ENCODE measurements at places on chromosomes 4 and X.

DNA sequence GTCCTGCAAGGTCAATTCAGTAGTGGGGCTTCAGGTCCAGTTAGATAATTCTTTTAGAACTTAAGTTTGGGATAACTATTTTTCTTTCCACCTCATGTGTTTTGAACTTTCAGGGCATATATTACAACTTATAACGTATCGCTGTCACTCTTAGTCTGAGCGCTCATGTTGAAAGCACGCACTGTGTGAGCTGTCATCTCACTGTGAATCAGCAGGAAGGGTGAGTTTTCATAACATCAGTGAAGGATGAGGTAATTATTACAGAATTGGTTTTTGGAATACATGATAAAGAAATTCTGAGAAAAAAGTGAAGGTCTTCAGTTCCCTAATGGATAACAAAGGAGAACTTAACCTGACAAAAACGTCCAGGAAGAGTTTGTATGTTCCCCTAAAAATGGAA lies 45.1 kb upstream of the SLC4A4 start:
- no peak for DNase-seq

- no peak for DNase-seq
Measured at GRCh38 chr4:978957-979701, 5.8 kb upstream of the DGKQ start.

- DNase-seq: no peak
Measured at GRCh38 chrX:121579016-121579760, 531.8 kb downstream of the GLUD2 start.

- no peak for DNase-seq
Measured at GRCh38 chrX:57655065-57655464, 25.0 kb downstream of the NLRP2B start.

DNA sequence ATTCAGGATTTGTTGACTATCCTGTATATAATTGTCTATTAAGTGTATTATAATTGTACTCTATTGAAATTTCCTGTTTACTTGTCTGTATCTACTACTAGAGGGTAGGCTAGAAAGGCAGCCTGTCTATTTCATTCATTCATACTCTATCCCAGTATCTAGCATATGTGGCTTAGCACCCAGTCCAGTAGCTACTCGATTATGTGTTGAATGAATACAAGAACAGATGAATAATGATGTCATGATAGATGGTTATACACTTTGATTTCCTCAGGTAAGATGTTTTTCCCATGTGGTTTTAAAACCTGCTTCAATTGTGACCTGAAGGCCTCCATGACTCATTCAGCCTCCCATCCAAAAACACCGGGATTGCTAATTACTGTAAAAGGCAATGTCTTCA lies 68.0 kb downstream of the IL21 start:
- no peak for DNase-seq

DNA sequence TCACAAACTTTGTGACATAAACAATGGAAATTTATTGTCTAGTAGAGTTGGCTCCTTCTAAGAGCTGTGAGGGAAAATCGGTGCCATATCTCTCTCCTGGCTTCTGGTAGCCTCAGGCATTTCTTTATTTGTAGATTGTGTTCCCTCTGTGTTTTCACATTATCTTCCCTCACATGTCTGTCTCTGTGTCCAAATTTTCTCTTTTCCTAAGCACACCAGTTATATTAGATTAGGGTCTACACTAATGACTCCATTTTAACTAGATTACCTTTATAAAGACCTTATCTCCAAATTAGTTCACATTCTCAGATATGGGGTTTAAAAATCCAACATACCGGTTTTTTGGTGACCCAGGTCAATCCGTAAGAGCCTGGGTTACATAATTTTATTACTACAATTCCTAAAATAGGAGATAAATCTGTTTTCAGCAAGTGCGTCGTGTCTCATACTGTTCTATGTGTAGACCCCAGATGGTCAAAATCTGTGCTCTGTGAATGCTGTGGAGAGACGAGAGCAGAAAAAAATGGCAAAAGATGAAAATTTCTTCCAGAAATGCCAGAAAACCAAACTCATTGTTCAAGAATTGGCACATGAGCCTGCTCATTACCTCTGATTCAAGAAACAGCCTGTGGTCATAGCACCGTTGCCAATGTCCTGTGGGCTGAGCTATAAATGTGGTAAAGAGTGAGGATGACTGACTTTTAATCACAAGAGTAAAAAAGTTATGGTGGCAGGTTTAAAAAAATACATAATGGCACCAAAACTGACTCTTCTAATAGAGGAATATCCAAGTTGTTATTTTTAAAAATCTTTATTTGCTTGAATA lies 574.7 kb downstream of the PCDH7 start:
- DNase-seq: no peak

DNA sequence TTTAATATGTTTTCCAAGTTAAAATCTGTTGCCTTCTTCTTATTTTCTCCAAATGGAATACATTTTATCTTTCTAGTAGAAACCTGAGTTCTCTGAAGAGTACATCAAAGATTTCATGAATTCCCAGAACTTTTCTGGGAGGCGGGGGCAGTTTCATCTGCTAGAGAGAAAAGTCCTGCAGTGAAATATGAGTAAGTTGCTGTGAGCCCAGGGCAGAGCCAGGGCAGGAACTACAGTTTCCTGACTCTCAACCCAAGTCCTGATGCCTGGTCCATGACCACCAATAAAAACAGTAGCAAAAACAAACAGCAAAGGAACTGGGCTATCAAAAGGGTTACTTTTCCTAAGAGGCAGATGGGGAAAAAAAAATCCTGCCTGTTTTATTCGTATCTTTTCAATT lies 239.4 kb upstream of the CTSO start:
- no peak for DNase-seq

GRCh38 chr4:83629945-83630721 lies 94.2 kb downstream of the GPAT3 start:
- DNase-seq: no peak

GRCh38 chr4:110032603-110033002 lies 119.9 kb downstream of the EGF start:
- DNase-seq: no peak

GRCh38 chr4:112085156-112086035 lies 59.9 kb upstream of the FAM241A start:
- no peak for DNase-seq

GRCh38 chr4:30616942-30617646 lies 103.1 kb upstream of the PCDH7 start:
- DNase-seq: no peak

GRCh38 chrX:17081968-17082367 lies 135.5 kb downstream of the REPS2 start:
- no peak for DNase-seq

DNA sequence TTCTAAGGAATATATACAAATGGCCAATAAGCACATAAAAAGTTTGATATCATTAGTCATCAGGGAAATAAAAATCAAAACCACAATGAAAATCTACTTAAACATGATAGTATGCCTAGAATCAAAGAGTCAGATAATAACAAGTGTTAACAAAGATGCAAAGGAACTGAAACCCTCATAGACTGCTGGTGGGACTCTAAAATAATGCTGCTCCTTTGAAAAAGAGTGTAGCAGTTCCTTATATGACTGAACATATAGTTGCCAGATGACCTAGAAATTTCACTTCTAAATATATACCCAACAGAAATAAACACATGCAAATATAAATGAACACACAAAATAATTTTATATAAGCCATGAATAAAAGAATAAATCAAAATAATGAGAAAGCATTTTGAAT lies 205.1 kb upstream of the CTSO start:
- DNase-seq: no peak

DNA sequence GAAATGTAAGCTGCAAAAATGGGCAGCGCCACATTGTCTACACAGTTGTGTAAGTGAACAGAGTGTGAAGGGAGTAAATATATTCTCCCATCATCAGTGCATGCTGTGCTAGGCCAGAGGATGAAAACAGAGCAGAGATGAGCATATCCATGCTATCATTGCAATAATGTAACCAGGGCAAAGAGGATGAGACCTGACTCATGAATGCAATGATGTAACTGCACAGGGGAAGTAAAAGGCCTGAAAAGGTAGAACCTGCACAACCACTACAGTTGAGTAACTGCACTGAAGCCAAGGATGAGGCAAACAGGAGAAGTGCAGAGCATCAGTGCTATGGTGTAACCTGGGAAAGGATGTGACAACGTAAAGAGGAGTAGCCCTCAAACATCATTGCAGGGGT lies 220.4 kb upstream of the FAM47C start:
- no peak for DNase-seq

GRCh38 chr4:86569103-86569870 lies 24.8 kb upstream of the PTPN13 start:
- no peak for DNase-seq

DNA sequence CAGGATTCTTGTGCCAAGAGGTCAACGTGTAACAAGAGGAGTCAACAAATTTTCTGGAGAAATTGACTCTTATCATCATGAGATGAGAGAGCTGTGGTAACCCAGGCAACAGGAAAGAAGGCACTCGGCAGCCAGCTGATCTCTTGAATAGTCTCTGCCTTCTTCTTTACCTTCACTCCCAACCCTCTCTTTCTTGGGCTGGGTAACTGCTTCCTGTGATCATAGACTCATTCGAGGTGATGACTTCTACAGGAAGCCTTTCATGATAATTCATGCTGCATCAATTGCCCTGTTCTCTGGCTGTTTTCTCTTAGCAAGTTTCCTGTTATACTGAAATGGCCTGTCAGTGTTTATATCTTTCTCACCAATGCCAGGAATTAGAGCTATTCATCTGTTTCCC lies 70.8 kb upstream of the FSTL5 start:
- DNase-seq: no peak

- no peak for DNase-seq
Measured at GRCh38 chr4:80015407-80016189, 57.4 kb downstream of the ANTXR2 start.

DNA sequence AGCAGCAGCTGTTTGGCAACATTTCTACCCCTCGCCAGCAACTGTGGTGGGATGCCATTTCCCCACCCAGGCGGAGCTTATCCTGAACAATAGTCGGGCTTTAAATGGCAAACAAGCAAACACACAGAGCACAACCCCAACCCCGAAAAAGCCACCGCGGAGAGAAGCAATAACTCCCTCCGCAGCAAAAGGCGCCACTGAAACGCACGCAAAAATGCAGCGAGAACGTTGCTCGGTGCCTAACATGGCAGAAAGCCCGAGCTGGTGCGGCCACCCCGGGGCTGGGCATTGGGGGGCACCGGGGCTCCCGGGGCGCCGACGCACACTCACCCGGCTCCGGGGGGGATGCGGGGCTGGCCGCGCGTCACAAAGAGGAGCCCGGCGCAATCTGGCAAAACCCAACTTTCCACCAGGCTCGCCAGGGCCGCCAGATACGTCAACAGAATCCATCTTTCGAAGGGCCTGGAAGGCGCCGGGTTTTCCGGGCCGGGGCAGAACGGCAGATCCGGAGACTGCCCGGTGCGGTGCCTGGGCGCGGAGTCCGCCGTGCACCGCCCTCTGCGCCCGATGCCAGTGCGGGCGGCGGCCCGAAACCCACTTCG lies 818 bp downstream of the RAI2 start:
- DNase-seq: no peak

GRCh38 chr4:159010563-159011260 lies 92.2 kb upstream of the RAPGEF2 start:
- no peak for DNase-seq

DNA sequence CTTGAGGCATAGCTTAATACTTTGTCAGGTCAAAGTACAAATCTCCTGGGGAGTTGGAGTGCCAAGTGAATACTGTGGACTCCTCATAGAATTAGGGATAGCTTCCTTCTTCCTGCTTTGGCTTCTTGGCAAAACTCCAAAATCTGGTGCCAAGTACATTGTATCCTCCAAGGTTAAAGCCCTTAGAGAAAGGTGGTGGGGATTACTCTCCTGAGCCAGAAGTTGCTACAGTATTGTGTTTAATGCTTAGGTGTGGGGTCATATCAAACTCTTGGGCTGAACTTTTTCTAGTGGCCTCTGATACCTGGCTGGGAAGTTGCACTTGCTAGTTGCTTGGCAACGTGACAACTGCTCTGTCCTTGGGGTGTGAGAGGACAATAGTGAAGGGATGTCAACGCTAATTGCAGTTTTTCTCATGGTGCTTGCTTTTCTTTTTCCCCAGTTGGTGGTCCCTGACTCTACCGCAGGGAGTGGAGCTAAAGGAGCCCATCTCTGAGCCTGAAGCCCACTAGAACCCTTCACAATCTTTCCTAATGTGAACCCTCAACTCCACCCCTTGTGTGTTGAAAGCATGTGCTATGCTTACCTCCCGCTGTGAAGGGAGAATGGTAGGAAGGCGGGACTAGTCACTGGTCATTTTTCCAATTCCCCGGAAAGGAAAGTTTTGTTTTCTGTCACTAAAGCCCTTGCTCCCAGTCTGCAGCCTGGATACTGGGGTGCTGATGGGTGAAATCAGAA lies 35.5 kb downstream of the DLG3 start:
- DNase-seq: no peak

GRCh38 chr4:150367326-150367725 lies 214.6 kb upstream of the MAB21L2 start:
- DNase-seq: no peak

GRCh38 chr4:112889619-112890527 lies 159.6 kb upstream of the ANK2 start:
- no peak for DNase-seq

- DNase-seq: no peak
Measured at GRCh38 chr4:38088321-38088720, 128.1 kb downstream of the PTTG2 start.

GRCh38 chr4:113781439-113782040 lies 20.0 kb upstream of the CAMK2D start:
- DNase-seq: no peak

DNA sequence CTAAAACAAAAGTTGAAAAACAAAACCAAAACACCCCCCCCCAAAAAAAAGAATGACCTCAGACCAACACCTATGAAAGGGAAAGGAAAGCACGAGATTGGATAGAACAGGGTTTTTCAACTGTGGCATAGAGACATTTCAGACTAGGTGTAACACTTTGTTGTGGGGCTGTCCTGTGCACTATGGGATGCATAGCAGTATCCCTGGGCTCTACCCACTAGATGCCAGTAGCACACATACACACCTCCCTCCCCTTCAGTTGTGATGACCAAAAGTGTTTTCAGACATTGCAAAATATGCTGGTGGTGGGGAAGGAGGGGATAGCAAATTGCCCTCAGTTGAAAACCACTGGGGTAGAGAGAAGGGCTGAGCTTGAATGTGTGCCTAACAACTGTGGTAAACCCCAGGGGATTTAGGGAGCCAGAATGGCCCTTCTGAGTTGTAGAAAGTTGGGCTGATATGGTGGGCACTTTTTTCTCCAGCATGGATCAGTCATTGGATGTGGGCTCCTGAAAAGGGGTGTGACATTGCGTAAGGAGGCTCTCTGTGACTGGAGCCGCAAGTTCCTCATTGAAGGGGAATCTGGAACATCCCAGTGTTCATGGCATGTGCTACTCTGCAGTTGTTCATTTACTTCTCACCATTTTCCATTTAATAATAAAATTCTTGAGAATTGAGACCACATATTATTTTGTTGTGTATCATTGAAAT lies 8.8 kb upstream of the GEMIN8 start:
- no peak for DNase-seq

GRCh38 chr4:5034206-5034605 lies 14.9 kb upstream of the CYTL1 start:
- no peak for DNase-seq

- no peak for DNase-seq
Measured at GRCh38 chr4:187541666-187542065, 453.9 kb upstream of the ZFP42 start.

- no peak for DNase-seq
Measured at GRCh38 chr4:159374749-159375530, 272.1 kb downstream of the RAPGEF2 start.

Measured in progenitor cell of endocrine pancreas (in vitro differentiated cells).